ENCODE measurements at places on chromosomes 3 and 15.

- no peak for DNase-seq
These were observed 111.0 kb upstream of the STRIT1 start for GRCh38 chr3:155404486-155404885.

DNA sequence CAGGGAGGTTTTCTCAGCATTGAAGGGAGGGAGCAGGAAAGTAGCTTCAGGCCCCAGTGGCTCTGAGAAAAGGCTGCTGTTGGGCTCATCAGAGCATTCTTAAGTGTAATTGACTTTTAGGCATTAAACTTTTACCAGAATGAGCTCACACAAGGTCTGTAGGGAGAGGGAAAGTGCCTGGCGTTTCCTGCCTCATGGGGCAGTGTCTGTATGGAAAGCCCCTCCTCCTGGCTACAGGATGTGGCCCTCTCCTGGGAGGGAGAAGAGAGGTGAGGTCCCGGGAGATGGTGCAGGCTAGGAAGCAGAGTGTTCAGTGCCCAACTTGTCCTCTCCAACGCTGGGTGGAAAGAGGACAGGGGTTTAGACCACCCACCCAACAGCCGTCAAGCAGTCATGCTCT, 21.3 kb upstream of the SCN10A start:
- DNase-seq: no peak

GRCh38 chr3:162337630-162338029, 841.0 kb downstream of the OTOL1 start:
- no peak for DNase-seq

- DNase-seq: no peak
These were observed 66.8 kb downstream of the CPN2 start for GRCh38 chr3:194284351-194284750.

DNA sequence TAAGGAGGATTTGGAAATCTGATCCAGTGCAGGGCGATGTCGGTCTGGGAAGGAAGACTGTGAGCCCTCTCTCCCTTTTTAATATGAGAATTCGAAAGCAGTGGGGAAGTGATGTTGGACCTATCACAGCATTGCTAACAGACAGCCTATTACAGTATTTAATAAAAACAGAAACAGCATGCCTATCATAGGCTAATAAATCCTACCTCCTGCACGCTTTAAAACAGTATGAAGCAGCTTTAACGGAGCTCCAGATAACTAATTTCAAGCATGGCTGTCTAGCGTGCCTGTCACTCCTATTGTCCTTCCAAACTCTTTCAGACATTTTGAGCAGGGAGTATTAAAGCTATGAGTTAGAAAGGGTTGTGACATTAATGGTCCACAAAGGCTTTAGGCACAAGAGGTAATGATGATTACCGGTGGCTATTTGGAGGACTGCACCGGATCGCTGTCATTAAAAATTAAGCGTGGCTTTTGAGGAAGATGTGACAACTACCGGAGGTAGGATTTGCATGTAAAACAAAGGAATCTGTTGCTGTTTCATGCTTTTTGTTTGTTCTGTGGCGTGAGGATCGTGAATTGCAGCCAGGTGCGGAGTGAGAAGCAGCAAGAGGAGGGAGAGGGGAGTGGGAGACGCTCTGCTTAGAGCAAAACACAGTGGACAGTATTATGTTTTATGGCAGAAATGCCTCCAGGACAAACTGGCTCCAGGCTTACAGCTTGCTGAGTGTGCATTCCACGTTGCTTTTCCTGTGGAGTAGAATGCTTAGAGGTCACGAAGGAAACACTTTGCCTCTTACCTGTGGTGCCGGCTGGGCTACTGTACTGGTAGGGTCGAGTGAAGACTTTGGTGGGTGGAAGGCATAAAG, at the start of gene KCNMB2:
TSS of gene KCNMB2 (plus strand) at position 226 of the 869 bp plus-strand sequence.
- DNase-seq: no peak

DNA sequence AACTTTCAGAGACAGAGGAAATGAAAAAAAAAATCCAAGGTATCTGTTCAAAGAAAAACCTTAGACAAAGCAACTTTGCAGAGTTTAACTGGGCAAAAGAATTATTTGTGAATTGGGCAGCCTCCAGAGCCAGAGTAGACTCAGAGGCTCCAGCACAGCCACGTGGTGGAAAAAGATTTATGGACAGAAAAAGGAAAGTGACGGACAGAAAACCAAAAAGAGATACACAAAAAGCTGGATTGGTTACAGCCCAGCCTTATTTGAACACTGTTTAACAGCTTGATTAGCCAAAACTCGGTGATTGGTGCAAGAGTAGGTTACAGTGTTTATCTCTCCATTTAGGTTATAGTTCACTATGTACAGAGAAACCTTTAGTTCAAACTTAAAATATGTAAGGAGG, 23.7 kb upstream of the GPD1L start:
- DNase-seq: no peak

DNA sequence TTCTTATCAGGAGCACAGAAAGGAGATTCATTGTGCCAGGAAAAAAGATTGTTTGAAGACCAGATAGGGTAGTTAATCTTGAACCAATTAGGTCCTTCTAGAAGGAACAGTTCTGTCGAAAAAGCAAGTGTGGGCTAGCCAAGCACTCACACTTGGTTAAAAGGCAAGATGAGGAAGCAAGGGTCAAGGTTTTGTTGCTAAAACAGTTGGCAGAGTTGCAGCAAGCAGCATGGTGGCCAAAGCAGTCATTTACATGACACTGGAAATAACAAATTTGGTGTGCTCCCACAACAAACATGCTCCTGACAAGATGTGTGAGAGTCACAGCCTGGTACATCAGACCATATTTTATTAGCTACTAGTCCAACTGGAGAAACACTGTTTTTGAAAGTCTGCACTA, 228.0 kb upstream of the CFAP20DC start:
- no peak for DNase-seq

DNA sequence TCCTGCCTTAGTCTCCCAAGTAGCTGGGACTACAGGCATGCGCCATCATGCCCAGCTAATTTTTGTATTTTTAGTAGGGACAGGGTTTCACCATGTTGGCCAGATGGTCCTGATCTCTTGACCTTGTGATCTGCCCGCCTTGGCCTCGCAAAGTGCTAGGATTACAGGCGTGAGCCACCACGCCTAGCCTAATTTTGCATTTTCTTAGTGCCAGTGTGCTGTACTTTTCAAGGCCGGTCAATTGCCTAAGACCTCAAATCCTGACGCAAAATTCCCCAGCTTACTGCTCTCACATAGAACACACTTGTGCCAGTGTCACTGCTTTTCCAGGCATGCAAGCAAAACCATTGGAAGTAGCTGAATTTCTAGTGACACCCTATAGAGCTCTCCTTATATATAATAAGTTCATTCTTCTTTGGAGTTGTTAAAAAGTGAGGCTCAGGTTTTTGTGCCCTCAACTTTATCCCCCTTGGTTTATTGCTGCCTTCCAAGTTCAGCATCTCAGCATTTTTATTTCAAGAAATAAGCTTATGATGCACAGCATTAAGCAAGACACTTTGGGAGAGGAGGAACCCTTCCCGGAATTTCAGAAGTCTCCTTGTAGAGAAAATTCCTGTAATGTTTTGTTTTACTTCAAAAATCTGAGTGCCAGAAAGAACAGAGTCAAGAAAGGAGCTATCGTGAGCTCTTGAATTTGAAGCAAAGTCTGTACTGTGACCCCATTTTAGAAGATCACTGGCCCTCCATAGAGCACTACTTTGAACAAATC, 93.2 kb downstream of the FILIP1L start:
- DNase-seq: no peak

DNA sequence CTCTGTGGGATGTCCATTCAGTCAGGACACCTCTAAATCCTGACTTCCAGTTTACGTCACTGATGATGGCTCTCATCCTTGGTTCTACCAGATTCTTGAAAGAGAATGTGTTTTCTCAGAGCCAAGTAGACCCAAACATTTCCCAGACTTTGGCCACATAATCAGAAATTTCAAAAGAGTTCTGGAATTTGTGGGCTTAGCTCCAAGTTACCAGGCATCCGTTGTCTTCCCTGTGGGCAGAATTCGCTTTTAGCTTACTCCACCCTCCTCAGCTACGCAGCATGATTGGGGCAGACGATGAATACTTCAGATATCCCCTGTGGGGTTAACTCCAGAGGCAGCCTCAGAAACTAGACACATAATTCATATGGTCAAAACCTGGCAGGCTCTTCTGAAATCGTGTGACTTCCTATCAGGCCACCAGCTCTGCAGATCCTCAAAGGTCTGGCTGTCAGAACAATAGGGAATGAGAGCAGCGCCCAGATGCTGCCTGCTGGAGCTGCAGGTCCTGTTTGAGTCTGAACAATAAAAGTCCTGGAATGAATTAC, 30.6 kb downstream of the CRTC3 start:
- no peak for DNase-seq

DNA sequence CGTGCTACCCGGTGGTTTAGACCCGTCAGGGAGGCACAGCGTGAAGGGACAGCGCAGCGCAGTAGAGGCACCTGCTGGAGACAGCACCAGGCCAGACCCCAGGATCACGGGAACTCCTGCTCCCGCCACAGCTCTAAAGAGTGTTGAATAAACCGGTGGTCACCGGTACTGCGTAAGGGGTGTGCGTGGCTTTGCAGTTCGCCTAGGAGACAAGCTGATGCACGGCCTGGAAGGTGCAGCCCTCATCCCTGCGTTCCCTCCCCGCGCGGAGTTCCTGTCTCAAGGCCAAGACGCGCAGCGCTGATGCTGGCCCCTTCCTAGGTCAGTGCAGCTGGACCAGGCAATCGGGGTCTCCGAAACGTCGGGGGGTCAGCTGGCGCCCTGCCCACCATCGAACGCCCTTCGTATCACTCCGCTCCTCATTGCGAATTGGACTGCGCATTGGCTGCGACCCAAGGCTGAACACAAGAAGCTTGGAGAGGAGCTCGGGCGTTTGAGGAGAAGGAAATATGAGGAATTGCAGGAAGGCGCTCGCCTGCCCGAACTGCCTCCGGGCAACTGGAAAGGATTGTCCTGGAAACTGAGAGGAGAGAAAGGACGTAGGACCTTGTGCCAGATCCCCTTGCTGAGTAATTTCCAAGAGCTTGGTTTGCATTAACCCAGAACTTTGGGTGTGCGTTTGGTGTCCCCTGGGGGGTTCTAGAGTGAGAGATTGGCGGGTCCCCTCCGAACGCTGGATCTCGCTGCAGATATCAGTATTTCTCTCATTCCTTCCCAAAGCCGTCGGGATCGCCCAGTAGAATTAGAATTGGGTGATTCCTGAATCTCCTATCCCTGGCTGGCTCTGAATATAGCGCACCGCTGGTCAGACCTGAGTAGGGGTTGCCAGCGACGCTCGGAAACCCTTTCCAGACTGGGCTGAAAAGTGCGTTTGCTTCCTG, 2.3 kb upstream of the SOX14 start:
- DNase-seq: no peak

DNA sequence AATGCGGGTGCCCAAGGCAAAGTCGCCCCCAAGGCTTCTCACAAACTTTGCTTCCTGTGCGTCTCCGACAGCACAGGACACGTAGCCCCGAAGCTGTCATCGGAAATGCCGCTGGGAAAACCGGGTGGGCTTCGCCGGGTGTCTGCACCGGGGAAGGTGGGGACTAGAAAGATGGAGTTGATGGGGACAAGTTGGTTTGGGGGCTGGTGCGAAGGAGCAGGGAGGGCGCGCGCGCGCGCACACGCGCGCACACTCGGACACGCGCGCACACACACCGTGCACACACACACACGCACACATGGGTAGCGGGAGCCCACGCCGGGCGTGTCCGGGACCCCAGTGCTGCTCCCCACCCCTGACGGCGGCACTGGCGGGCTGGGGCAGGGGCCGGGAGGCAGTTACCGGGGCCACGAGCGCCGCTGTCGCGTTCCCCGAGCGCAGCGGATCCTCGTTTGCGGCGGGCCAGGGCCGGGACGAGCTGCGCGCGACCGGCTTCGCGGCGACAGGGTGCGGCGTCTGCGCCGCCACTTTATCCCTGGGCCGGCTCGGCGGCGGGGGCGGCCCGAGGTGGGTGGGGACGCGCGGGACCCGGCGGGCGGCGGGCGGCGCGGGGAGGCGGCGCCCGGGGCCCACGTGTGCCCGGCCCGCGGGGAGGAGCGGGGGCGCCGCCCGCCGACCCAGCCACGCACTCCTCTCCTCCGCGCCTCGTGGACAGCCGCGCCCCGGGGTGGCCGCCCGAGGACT, 539 bp upstream of the MGLL start:
- DNase-seq: no peak

GRCh38 chr15:25055356-25056068, 100.7 kb downstream of the SNRPN start:
- DNase-seq: no peak

GRCh38 chr3:139473155-139473771, 3.1 kb downstream of the RBP2 start:
- DNase-seq: no peak

DNA sequence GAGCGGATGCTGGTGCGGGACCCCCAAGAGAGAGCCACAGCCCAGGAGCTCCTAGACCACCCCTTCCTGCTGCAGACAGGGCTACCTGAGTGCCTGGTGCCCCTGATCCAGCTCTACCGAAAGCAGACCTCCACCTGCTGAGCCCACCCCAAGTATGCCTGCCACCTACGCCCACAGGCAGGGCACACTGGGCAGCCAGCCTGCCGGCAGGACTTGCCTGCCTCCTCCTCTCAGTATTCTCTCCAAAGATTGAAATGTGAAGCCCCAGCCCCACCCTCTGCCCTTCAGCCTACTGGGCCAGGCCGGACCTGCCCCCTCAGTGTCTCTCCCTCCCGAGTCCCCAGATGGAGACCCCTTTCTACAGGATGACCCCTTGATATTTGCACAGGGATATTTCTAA, 6.9 kb downstream of the ANKRD63 start:
- no peak for DNase-seq

- no peak for DNase-seq
These were observed 20.3 kb downstream of the CRTAP start for GRCh38 chr3:33134026-33134625.

GRCh38 chr3:18512007-18512406, 86.9 kb upstream of the SATB1 start:
- no peak for DNase-seq

GRCh38 chr15:40134885-40135284, 26.0 kb upstream of the BUB1B start:
- DNase-seq: no peak

GRCh38 chr3:121970047-121970446, 52.0 kb downstream of the ILDR1 start:
- DNase-seq: no peak

DNA sequence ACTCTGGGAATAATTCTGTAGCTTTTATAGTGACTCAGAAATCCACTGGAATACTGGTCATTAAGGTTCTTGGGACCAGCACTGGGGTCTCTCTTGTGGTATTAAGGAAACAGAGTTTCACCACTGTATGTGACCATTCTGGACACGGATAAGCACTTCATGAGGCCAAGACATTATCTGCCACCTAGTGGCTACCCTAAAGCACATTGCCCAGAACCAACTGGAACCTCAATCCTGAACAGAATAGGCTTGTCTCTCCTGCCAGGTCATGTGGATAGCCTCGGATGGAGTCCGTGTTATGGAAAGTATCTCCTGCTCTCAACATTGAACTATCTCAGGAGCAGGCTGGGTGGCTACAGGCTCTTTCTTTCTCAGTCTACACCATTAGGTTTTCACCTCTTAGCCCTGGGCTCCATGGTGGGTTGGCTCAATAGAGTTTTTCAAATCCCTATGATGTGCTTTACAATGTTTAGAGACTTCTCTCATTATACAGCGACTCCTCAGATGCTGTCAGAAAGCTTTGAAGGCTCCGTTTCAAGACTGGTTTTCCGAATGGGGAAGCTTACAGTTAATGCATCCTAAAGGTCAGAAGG, 167.6 kb upstream of the ST8SIA2 start:
- no peak for DNase-seq

GRCh38 chr3:39295184-39295775, 15.4 kb upstream of the CX3CR1 start:
- DNase-seq: no peak
